ENCODE measurements at places on chromosomes 7 and 10. TPM values are rescaled to one million over a fixed set of nuclear protein-coding genes. Genes with fewer than 3 reads are reported as not detected.

DNA sequence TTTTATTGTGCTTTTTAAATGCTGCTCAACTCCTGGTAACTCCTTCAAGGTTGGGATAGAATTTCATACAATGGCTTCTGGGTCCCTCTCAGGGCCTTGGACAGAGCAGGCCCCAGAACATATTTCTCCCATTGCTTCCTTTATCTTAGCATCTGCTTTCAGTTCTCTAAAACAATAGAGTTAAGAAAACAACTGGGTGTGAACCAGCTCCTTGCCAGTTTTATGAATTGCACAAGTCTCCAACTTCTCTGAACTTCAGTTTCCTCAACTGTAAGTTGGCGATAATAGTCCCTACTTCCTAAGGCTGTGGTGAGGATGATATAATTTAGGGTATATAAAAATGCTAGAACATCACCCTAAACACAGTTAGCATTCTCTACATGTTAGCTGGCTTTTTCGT is 77.0 kb upstream of the INHBA start:
- DNase-seq: no peak

DNA sequence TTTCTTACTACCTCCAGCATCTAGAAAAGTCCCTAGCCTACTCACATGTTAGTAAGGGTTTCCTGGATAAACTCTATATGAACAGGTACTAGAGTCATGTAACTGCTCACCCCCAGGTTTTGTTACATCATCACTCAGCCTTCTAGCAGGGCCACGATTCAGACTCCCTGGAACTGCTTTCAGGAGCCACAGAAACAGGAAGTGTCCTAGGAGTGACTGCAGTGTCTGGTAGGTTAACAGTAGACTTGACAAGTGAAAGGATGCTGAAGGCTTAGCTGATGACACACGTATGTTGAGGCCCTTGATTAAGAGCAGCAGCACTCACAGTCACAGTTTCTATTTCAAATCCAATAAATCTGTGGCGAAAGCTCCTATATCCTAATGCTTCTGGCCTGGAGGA is 101.2 kb downstream of the DNMBP start:
- no peak for DNase-seq

DNA sequence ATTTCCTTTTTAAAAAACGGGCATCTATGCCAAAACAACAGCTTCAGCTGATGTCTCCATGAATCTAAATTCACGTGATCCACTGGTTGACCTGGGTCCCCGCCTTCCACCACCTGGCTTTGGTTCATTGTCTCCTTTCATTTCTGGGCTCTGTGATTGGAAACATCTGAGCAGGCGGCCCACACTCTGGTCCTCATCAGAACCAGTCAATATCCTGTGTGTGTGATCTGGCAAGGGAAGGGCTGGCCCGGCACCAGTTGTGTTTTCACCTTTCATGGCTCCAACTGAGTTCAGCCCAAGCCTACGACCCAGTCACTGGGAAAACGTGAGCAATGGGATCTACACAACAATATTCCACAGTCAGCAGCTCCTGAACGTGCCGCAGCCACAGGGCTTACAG is 46.2 kb downstream of the PARP12 start:
- no peak for DNase-seq

DNA sequence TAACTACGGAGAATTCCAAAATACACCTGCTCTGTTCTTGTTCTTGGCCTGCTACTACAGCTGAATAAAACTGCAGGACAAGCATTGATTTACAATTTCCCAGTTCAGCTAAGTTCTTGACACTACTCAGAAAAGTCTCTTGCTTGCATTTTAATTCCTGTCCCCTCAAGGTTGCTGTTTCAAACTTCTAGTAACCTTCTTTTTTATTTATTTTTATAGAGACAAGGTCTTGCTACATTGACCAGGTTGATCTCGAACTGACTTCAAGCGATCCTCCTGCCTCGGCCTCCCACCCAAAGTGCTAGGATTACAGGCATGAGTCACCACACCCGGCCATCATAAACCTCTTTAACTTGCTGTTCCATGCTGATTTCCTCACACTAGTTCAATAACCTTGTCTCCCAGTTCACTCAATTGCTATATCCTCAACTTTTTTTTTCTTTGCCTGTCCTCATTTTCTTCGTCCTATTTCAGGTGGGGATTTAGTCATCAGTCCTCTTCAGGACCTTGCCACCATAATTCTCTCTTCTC is 79.9 kb downstream of the ARHGAP21 start:
- DNase-seq: peak; percentile 5

DNA sequence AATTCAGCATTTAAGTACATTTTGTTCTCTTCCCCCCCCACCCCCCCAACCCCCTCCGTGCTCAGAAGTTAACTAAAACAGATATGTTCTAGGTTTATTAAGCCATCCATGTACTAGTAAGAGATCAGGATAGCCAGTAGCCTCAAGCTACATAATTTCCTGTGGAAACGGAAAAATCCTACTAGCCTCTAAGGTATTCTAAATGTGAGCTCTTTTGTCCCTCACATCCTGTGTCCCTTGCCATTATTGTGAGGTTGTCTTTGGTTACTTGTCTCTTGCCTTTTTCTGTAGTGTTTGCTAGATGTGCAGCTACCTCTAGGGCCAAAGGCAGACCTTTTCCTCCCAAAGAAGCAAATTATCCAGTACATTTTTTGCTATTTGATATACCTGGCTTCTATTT is 92.1 kb downstream of the BTRC start:
- no peak for DNase-seq

DNA sequence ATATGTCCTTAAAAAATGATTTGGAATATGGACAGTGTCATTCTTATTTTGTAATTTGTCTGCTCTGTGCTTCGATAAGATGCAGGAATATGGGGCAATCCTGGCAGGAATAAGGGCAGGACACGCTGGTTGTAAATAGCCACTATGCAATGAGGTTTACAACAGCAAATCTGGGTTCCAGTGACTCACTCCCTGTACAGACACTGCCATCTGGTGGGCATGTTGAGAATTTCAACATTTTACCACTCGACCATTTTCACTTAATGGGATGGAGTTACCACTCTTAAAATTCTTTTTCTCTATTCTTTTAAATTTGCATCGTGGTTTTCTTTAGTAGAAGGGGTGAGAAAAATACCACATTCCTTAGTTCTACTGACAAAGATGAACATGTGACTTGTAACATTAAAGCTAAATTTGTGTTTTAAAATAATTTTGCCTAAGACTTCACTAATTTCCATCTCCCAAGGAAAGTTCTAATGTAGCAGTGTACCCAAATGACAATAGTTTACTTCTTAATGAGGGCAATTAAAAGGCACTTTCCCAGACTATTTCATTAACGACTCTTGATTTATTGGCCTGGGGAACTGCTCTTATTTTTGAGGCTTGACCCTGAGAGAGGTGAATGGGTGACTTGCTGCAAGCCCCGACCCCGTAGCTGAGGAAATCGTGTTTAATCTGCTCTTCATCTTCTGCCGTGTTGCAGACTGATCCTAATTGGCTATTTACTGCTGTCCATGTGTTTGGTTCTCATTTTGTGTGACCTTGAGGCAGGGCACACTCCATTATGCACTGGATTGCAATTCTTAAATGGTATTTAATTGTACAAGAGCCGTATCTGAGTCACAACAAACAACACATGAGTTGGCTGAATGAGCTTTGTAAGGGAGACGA is 173.6 kb upstream of the IMMP2L start:
- DNase-seq: peak; percentile 52

GRCh38 chr7:65250697-65251395 is 122.8 kb upstream of the ZNF92 start:
- no peak for DNase-seq

- no peak for DNase-seq
These were observed 70.0 kb upstream of the NAMPT start for GRCh38 chr7:106354822-106355221.

- no peak for DNase-seq
These were observed 241.4 kb upstream of the NPVF start for GRCh38 chr7:25469669-25470068.

DNA sequence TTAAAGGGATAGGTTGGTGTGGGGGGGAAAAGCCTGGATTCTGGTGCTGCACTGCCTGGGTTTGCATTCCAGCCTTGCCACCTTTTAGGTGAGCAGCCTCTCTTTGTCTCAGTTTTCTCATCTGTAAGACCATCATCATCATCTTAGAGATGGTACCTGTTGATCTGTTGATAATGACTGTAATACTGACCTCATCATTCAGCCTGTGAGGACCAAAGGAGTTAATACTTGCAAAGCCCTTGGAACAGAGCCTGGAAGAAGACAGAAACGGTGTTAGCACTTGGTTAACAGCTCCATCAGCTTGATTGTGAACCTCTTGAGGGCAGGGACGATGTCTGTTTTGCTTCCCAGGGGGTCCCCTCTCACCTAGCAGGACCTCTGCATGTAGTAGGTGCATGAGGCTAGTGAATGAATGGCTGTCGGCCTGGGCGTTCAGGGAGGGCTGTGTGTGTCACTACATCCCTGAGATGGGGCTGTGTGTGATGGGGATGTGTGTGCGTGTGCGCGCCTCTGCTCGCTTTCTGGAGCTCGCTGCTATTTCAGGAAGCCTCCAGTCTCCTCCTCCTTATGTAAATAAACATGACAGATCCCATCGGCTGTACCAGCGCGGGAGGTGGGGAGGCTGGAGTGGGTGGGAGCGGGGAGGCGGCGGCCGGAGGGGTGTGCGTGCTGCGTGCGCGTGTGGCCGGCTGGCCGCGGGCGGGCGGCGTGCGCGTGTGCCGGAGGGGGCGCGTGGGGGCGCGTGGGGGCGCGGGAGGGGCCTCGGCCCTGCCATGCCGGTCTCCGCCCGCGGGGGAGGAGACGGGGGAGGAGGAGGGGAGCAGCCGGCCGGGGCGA is 61.2 kb downstream of the NEURL1 start:
- peak; percentile 66 for DNase-seq

TCAF1 gene
- 41.4 TPM for total RNA-seq

SUN3 gene
- 17.0 TPM for total RNA-seq
